ENCODE measurements at places on chromosomes 2 and 18. TPM values are rescaled to one million over a fixed set of nuclear protein-coding genes. Genes with fewer than 3 reads are reported as not detected.

RAB31 gene
- 1.7 TPM for total RNA-seq

IL37 gene
- not detected for total RNA-seq

REV1 gene
- 18.1 TPM for total RNA-seq

ARHGAP25 gene
- not detected for total RNA-seq

RIT2 gene
- not detected for total RNA-seq

ABCB11 gene
- not detected for total RNA-seq

ANKRD30B gene
- 0.03 TPM for total RNA-seq

POMC gene
- total RNA-seq = not detected

NLRC4 gene
- not detected for total RNA-seq
